Activated CD4-positive, alpha-beta T cell treated with anti-CD3 and anti-CD28 coated beads, Interleukin-2, amount 50 U/mL, for 48 hours (primary cell): ENCODE measurements at places on chromosomes 1 and 21.

DNA sequence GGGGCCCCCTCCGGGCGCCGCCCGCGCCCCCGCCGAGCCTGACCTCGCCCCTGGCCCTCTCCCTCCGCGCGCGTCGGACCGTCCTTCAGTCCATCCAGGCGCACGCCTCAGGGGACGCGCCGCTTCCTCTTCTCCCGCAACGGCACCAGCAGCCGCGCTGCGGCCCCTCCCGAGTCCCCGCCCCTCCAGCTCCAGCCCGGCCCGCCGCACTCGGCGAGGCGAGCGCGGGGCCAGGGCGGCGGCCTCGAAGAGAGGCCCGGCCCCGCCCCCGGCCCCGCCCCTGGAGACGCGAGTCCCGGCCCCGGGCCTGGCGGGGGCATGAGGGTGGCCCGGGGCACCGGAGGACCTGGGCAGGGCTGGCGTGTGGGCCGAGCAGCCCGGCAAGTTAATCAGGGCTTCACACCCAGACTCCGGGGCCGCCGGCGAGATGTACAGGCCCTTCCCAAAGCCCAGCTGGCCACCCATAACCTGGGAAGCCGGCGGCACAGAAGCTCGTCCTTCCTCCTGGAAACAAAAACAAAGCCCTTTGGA is at the start of gene IGSF3:
TSS of gene IGSF3 (minus strand) at position 159 of the 531 bp plus-strand sequence. CDS start 1,407 bp downstream, outside the sequence.
- DNase-seq: peak; percentile 67

DNA sequence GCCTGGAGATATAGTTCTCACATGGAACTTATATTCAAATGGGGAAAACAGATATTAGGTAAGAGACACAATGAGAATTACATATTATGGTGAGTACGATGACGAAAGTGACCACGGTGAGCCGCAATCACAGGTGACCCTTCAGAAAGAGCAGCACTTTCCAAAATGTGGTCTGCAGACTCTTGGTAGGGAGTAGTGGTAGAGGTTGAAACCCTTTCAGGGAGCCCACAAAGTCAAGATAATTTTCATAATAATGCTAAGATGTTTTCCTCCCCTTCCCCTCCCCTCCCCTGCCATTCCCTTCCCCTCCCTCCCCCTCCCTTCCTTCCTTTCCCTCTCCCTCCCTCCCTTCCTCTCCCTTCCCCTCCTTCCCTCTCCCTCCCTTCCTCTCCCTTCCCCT is 83.5 kb upstream of the AKT3 start:
- no peak for DNase-seq

GRCh38 chr1:222285526-222285925 is 262.4 kb downstream of the HHIPL2 start:
- no peak for DNase-seq

- no peak for DNase-seq
Observed at GRCh38 chr1:3664700-3665375, 12.5 kb downstream of the TP73 start.

DNA sequence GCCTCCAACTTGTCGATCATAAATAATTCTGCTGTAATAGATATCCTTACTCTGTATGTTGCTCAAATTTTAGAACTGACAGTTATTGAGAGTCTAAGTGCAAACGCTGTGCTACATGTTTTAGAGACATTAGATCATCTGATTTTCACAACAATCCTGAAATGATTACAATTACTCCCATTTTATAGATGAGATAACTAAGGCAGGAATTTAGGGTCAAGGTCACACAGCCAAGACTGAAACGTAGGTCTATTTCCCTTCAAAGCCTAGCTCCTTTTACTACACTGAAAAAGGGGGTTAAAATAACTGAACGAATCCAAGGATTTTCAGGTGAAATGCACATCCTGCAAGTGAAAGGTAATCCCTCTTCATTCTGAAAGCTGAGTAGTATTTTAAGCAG is 2.7 kb upstream of the DCAF6 start:
- DNase-seq: no peak

DNA sequence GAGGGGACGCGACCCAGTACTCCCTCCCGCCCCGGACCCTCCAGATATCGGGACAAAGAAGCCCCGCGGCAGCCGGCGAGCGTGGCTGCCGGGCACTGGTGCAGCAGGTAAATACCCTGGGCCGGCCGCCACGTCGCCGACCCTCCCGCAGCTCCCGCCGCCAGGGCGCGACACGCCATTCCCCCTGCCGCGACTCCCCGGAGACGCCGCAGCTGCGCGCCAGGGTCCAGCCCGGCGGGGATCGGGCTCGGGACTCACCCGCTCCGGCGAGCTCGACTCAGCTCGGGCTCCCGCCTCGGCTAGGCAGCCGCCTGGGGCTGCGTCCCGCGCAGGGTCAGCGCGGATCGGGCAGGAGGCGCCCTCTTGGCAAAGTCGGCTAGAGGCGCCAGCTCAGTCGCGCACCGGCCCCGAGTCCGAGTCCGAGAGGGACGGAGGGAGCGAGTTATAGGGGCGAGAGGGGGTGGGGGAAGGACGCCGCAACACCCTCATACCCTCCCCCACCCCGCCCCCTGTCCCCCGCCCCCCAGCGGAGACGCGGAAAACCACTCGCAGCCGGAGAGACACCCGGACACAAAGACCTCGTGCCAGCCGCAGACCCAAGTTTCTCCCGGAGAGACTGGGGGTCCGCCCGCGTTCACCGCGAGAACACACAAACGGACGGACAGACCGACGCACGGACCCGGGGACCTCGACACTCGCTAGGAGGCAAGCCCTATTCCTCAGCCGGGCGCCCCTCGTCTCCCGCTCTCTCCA is 985 bp downstream of the SYT6 start:
- peak; percentile 16 for DNase-seq

DNA sequence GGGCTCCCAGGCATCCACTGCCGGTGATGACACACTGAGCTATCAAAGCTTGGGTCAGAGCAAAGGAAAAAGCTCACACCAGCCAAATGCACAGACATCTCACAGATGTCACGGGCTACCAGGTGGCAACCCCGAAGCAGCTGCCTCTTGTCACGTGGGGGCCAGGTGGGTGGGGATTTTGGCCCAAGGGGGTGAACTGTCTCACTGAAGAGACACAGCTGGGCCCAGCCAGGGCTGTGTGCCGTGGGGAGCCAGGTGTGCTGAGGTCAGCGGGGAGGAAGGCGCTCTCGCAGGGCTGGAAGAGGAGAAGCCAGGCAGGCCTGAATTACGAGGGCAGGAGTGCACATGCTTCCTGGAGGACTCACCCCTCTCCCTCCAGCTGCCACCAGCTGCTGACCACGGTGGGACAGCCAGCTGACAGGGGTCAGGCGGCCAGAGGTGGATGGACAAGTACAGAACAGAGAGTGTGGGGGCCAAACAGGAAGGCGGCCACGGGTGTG is 32.4 kb downstream of the KCNN3 start:
- no peak for DNase-seq

DNA sequence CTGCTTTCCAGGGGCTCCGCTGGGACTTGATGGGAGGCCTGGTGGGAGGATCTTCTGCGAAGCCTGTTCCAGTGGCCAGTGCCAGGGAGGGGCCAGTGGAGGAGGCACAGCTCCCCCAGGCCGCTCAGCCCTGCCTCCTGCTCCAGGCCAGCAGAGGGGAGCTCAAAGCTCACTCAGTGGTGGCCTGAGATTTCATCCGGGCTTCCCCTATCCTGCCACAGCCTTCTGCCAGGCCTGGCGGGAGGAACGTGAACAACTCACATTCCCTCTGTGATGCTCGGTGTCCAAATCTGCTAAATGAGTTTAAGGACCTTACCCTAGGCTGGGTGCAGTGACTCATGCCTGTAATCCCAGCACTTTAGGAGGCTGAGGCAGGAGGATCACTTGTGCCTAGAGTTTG is 3.3 kb downstream of the CLCNKB start:
- DNase-seq: no peak

GRCh38 chr1:118291661-118292060 is 106.6 kb upstream of the SPAG17 start:
- no peak for DNase-seq

DNA sequence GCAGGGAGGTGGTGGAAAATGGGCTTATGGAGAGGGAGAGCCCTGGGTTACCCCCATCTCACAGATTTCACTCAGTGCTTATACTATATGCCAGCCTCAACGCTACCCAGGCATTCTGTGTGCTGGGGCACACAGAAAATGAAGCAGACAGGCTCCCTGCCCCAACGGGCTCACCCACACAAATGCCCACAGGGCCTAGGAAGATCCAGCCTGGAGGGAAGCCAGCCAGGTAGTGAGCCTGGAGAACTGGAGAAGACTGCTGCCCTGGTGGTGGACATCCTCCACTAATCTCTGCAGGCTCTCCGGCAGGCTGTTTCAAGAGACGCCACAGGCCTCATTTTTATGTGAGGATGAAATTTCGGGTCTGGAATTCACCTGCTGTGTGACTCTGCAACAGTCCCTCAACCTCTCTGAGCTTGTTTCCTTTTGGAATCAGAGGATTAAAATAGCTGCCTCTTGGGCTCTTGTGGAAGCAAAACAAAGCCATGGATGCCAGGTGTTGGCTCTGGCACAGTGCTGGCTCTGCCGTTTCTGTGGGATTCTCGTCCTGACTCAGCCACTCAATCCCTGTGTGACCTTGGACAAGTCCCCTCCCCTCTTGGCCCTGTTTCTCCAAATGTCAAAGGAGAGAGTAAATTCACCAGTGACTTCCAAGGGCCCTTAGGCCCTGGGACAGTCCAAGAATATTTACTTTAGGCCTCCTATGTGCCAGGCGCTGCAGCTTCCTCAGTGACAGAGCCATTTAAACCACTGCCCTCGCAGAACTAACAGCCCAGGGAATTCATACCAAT is 3.6 kb downstream of the PAQR7 start:
- no peak for DNase-seq

DNA sequence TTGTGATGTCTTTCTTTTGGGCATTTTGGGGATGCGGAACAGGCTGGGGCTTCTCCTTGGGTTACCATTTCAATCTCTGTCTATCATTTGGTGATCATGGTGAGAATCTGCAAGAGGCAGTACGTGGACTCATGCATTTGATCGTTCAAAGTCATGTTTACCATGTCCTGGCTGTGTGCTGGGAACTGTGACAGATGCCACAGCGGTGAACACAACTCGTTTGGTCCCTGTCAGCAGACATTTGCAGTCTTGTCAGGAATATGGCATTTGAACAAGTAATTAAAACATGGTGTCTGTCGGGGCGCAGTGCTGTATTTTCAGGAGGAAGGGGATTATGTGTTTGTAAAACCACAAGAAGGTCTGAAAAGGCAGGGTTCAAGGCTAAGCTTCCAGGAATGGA is 103.3 kb upstream of the IGSF21 start:
- no peak for DNase-seq

DNA sequence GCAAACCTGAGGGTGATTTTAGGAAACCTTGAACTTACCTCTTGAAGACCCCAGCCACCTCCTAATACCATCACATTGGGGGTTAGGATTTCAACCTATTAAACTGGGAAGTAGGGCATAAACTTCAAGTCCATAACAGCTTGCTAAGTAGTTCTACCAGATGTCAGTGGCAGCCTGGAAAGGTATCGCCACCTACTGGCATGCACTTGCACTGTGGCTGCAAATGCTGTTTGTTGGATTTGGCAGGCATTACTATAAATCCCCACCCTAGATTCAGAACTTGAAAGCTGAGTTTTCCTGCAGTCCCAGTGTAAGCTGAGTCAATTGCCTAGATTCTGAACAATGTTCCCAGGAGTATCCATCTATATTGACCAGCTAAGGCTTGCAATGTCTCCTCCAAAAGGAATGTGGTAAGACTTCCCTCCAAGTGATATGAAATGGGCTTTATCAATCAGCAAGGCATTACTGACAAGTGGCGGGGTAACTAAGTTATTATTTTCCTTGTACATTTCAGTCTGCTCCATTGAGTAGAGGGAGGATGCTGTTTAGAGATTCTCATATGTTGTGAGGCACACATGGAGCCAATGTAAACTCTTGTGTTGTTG is 474.5 kb downstream of the PTPRC start:
- DNase-seq: peak; percentile 73

DNA sequence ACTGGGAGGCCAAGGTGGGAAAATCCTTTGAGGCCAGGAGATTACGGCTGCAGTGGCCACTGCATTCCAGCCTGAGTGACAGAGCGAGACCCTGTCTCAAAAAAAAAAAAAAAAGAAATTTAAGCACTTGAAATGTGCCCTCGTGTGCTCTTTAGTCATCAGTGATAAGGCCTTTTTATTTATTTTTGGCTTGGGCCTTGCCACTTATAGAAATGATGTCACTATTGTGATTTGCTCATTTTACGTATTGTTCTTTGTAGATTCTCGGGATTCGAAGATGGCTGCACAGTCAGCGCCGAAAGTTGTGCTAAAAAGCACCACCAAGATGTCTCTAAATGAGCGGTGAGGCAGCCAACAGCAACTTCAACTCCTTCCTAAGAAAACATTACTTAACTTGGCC is 2.4 kb downstream of the CHTOP start:
- no peak for DNase-seq

GRCh38 chr1:108847494-108847893 is 9.4 kb downstream of the AKNAD1 start:
- DNase-seq: no peak

- no peak for DNase-seq
Observed at GRCh38 chr1:110420874-110421793, 13.6 kb upstream of the LAMTOR5 start.

GRCh38 chr1:209710093-209710492 is 5.4 kb downstream of the HSD11B1 start:
- DNase-seq: no peak

GRCh38 chr1:1889090-1889750 is 1.7 kb downstream of the GNB1 start:
- DNase-seq: peak; percentile 18

DNA sequence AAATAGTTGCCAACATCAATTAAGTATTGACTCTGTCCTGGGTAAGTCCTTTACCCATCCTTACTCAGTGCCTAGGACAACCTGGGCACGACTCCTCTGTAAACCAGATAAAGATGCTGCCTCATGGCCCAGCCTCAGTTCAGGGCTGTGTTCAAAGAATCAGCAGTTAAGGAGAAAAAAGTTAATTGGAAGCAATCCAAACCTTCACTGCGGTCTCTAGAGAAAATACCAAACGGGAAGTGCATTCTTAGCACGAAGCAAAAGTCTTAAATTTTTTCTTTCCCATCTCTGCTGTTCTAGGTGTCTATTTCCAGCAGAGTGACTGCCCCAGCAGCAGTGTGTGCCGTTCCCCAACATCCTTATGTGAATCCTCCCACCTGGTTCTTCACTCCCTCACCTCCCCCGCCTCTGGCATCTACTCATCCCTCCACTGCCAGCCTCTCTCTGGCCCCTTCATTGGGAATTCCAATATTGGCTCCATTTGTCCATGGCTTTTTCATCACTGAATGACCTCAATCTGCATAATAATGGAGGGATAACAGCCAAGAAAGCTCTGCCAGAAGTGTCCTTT is 23.2 kb downstream of the KANK4 start:
- DNase-seq: no peak

GRCh38 chr1:51734896-51735745 is 118.2 kb downstream of the OSBPL9 start:
- DNase-seq: no peak

DNA sequence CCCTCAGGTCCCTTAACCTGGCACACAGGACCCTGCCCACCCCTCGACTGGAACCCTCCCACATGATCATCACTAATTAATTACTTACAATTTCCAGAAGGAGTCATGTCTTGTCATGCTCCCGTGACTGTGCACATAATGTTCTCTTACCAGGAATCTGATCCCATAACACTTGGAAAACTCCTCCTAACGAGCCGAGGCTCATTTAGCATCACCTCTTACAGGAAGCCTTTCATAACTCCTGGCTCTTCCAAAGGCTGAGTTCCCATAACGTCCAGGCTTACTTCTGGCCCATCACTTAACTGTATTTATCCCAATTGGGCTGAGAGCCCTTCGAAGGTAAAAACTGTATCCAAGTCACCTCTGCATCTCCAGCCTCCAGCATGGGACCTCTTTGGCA is 147.9 kb upstream of the JUN start:
- no peak for DNase-seq
